ENCODE measurements at places on chromosomes 16 and 17. TPM values are rescaled to one million over a fixed set of nuclear protein-coding genes. Genes with fewer than 3 reads are reported as not detected.

- peak overlapping the region; percentile 77 for H3K27ac ChIP-seq
- no peak overlapping the region for H3K4me3 ChIP-seq
- DNase-seq, result peak; percentile 69
- H3K27me3 ChIP-seq, result no peaks in the 10 kb centered on the region
- peaks cover 36% of the 10 kb centered on the region for H3K4me1 ChIP-seq
These were observed 216.7 kb downstream of the RPTOR start for GRCh38 chr17:80761110-80761871.

GRCh38 chr17:39822051-39822451 lies 42.1 kb downstream of the IKZF3 start:
- no peaks in the 10 kb centered on the region for H3K36me3 ChIP-seq
- H3K4me3 ChIP-seq, result no peak overlapping the region

The CAMTA2 gene
- polyA plus RNA-seq, result 14.3 TPM

- H3K4me3 ChIP-seq, result no peak overlapping the region
- H3K36me3 ChIP-seq, result no peaks in the 10 kb centered on the region
- H3K4me1 ChIP-seq, result peaks cover under 1% of the 10 kb centered on the region
- no peak overlapping the region for H3K27ac ChIP-seq
These were observed 8.5 kb downstream of the ZFPM1 start for GRCh38 chr16:88461331-88462269.

GRCh38 chr16:69014811-69015210 lies 90.6 kb upstream of the HAS3 start:
- peaks cover 12% of the 10 kb centered on the region for H3K4me1 ChIP-seq
- no peak for DNase-seq
- H3K4me3 ChIP-seq, result no peak overlapping the region
- H3K27ac ChIP-seq, result no peak overlapping the region
- no peaks in the 10 kb centered on the region for H3K27me3 ChIP-seq
- no peaks in the 10 kb centered on the region for H3K36me3 ChIP-seq

DNA sequence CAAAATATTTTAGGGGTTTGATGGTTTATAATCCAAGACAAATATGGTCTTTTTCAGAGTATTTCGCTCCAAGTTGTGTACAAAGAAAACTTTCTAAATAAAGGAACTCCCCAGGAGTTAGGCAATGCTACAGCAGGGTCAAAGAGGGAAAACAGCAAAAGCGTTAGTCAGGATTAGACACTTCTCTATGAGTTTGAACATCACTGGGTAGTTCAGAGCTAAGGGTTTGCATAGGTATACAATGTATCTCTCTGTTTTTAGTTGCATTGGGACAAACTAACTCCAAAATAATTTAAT lies 34.8 kb downstream of the FAM20A start:
- H3K4me3 ChIP-seq, result no peak overlapping the region
- peaks cover 18% of the 10 kb centered on the region for H3K4me1 ChIP-seq
- no peak overlapping the region for H3K27ac ChIP-seq
- H3K27me3 ChIP-seq, result no peaks in the 10 kb centered on the region
- no peaks in the 10 kb centered on the region for H3K36me3 ChIP-seq

The TCAP gene
- 0.20 TPM for polyA plus RNA-seq

DNA sequence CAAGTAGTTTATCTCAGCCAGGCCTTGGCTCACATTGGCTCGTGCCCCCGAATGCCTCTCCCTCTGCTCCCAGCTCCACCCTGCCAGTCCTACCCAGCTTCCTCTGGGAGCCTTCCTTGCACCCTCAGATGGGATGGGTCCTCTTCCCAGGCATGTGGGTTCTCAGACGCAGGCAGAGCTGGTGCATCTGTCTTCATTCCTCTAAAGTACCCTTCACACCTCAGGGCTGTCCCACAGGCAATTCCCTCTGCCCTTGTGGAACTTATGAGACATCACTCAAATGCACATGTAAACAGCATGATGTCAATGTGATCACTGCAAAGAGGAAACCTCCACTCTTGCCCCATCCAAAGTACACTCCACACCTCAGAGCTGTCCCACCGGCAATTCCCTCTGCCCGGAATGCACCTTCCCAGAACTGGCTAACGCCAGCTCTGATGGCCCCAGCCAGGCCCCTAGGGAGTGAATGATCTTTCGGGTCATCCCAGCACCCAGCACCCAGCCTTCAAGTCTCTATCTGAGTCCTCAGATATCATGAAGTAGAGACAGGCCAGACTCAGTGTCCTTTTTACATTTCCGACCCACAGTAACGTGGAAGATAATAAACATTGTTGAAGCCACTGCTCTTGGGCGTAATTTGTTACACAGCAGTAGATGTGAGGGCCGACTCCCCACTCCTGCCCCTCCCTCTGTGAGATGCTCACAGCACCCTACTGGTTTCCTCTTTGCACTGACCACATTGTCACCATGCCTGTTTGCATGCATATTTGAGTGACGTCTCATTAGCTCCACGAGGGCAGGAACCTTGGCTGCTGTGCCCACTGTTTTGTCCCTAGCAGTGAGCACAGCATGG lies 85.4 kb downstream of the N4BP1 start:
- H3K4me3 ChIP-seq, result no peak overlapping the region
- H3K27ac ChIP-seq, result no peak overlapping the region
- DNase-seq, result no peak
- no peaks in the 10 kb centered on the region for H3K36me3 ChIP-seq
- peaks cover 15% of the 10 kb centered on the region for H3K4me1 ChIP-seq
- no peaks in the 10 kb centered on the region for H3K27me3 ChIP-seq

DNA sequence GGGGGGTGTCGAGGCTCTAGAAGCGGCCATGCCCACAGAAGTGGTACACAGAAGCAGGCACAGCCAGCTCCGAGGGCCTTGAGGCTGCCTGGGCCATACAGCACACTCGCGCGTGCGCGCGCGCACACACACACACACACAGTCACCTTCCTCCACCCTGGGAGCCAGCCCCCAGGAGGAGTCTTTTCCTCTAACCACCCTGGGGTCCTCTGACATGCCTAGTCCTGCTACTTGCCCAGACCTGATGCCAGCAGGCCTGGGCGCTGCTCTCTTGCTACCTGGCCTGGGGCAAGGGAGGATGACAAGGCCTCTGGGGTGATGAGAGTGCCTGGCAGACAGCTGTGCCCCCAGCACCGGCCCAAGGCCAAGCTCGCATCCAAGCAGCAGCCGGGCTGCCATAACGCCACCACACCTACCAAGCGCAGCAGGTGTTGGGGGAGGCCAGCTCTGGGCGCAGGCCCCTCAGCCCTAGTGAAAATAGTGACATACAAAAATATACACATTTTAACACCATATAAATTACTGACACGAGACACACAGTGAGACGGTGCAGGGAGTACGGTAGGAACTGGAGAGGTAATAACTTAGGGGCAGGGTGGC lies 41.1 kb downstream of the TSC2 start:
- no peak overlapping the region for H3K4me3 ChIP-seq
- H3K4me1 ChIP-seq, result peaks cover 29% of the 10 kb centered on the region
- no peaks in the 10 kb centered on the region for H3K27me3 ChIP-seq
- no peak overlapping the region for H3K27ac ChIP-seq

DNA sequence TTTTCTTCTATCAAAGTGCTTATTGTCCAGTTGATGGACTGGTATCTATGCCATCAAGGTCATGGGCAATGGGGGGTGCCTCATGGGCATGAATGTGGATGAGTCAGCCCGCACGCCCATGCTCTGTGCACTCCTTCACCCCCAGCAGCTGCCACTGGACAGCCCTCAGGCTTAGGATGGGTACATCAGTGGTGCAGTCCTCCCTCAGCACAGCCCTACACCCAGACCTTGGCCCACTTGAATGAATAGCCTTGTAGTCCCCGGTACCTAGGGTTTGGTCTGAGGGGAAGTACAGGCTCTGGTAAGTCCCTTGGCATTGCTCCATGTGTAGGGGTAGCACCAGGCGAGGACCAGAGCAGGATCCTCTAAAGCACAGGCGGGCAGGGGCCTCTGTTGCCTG lies 10.4 kb upstream of the GNA13 start:
- H3K27me3 ChIP-seq, result no peaks in the 10 kb centered on the region
- DNase-seq, result no peak
- no peaks in the 10 kb centered on the region for H3K36me3 ChIP-seq
- no peak overlapping the region for H3K27ac ChIP-seq
- H3K4me3 ChIP-seq, result no peak overlapping the region

DNA sequence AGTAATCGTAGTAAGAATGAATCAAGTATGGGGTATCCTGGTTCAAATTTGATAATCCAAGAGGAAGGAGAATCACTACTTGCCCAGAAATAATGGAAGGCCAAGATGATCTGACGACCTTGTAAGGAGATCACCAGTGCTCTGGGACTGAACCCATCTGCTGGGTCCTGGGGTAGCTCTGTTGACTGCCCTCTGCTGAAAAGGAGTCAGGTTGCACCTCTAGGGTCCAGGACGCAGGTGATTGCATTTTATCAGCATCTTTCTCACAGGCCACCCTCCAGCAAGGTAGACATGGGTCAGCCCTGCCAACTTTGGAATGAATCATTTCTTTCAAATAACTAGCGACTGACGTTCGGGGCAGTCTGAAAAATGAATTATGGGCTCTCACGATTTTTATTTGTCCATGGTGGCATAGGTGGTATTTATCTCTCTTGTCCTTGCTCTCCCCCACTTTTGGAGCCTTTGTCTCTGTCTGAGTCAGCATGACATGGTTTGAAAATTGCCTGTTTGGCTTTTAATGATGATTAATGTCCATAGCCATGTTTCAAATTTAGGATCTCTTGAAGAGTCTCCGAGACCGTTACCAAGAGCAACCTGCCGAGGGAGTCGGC lies 163.7 kb downstream of the MSI2 start:
- no peaks in the 10 kb centered on the region for H3K27me3 ChIP-seq
- H3K4me1 ChIP-seq, result peaks cover 11% of the 10 kb centered on the region
- peaks cover 1% of the 10 kb centered on the region for H3K36me3 ChIP-seq
- no peak overlapping the region for H3K4me3 ChIP-seq
- no peak overlapping the region for H3K27ac ChIP-seq
- no peak for DNase-seq

DNA sequence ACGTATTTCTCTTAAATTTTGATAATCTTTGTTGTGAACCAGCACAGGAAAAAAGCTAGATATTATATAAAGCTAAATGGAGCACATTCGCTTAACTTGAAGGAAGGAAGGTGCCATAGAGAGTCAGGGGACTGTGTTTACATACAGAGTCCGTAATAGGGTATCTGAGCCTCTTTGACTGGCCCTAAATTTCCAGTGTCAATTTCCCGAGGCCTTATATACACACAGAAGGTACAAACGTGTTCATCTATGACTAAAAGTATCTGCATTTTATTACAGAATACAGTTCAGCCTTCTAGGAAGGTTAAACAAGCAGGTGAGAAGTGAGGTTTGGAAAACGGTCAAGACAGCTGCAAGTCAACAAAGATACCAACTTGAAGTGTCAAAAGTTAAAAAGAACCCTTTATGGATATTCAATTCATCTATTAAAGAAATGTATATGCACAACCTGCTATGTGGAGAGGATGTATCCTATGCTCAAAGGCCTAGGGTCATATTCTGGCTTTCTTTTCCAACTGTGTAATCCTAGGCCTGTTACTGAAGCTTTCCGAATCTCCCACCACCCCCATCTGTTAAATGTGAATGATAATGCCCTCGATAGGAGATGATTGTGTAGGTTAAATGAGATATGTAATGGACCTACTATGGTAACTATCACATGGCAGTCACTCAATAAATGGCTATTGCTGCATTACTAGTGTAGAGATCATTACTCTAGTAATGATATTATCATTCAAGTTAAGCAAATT lies 263.7 kb upstream of the MAF start:
- no peak overlapping the region for H3K4me3 ChIP-seq
- no peaks in the 10 kb centered on the region for H3K4me1 ChIP-seq

GRCh38 chr16:85615014-85615851 lies 2.1 kb downstream of the GSE1 start:
- peak overlapping the region; percentile 89 for H3K27ac ChIP-seq
- no peaks in the 10 kb centered on the region for H3K36me3 ChIP-seq
- H3K4me3 ChIP-seq, result peak overlapping the region; percentile 67
- peaks cover 37% of the 10 kb centered on the region for H3K4me1 ChIP-seq
- peak; percentile 63 for DNase-seq

The TEKT5 gene
- polyA plus RNA-seq, result 0.23 TPM

DNA sequence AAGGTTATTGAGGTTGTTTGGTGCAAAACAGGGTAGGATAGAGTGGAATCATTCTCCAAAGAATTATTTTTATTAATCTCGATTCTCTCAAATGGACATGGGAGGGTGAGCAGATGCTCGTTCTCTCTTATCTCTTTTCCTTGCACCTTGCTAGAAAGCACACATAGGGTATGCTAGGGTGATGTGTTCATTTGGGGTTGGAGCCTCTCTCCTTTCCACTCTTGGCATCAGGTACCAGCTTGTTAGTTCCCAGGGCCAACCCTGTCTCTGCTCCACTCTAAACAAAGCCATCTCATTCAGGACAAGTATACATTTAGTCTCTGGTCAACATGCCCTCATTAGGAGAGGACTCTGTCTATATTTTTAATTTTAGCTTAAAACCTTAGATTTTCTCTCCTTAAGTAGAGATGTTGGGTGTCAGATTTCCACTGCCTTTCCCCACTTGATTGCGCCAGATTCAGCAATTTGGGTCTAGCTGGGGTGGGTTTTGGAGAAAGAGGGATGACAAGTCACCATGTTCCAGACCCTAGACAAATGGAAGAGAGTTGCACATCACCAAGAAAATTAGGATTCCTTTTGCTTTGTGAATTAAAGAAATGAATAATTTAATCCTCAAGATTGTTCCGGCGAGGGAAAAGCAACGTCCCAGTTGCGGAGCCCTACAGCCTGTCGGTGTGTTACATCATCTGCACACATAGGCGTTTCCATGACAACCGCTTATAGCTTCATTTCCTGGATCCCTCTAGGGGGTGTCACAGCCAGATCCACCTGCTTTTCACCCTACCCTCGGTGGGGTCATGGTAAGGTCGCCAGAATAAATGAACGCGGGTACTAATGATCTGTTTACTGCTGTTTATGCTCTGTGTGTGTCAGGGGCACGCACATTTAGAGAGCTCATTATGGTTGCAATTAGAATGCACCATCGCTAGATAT lies 41.6 kb downstream of the SNX11 start:
- no peak overlapping the region for H3K27ac ChIP-seq
- H3K36me3 ChIP-seq, result no peaks in the 10 kb centered on the region
- H3K4me3 ChIP-seq, result no peak overlapping the region
- H3K4me1 ChIP-seq, result no peaks in the 10 kb centered on the region

- no peak for DNase-seq
- peaks cover 11% of the 10 kb centered on the region for H3K4me1 ChIP-seq
These were observed 33.6 kb upstream of the CDH5 start for GRCh38 chr16:66332634-66333610.

GRCh38 chr16:76210157-76210556 lies 67.0 kb upstream of the CNTNAP4 start:
- no peak overlapping the region for H3K27ac ChIP-seq
- no peak overlapping the region for H3K4me3 ChIP-seq
- H3K27me3 ChIP-seq, result no peaks in the 10 kb centered on the region

DNA sequence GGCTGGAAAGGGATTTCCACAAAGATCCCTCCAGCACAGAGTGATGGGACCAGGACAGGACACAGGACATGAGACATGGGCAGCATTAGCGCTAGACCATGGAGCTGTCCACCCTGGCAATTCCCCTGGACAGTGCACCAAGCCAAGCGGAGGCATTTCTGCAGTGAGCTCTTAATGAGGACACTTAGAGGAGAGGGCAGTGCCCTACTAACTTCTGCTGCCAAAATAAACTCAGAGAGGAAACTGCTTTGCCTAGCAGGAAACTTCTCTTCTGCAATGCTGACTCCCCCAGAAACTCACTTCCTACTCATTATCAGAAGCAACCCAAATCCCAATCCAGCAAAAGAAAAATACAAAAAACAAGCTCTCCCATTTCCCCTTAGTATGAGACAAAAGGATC lies 119.2 kb downstream of the HS3ST2 start:
- no peak overlapping the region for H3K27ac ChIP-seq
- H3K27me3 ChIP-seq, result peaks cover 22% of the 10 kb centered on the region
- no peaks in the 10 kb centered on the region for H3K4me1 ChIP-seq
- no peaks in the 10 kb centered on the region for H3K36me3 ChIP-seq
- H3K4me3 ChIP-seq, result no peak overlapping the region
- no peak for DNase-seq

- no peak overlapping the region for H3K27ac ChIP-seq
- no peaks in the 10 kb centered on the region for H3K27me3 ChIP-seq
- H3K4me1 ChIP-seq, result peaks cover 16% of the 10 kb centered on the region
- no peaks in the 10 kb centered on the region for H3K36me3 ChIP-seq
These were observed 50.3 kb downstream of the GNAO1 start for GRCh38 chr16:56241596-56241995.

The CHST5 gene
- polyA plus RNA-seq, result 0.12 TPM

Data from keratinocyte (primary cell).